Daoy (cell line): ENCODE measurements at places on chromosomes 5 and 9. TPM values are rescaled to one million over a fixed set of nuclear protein-coding genes. Genes with fewer than 3 reads are reported as not detected.
A peak's percentile ranks its signal among the peaks of the same experiment; 100 is the strongest.

The PCDHB2 gene
- total RNA-seq = 12.1 and 22.4 TPM in 2 replicates

GRCh38 chr5:175887463-175887862, 16.1 kb downstream of the CPLX2 start:
- no peak for DNase-seq

DNA sequence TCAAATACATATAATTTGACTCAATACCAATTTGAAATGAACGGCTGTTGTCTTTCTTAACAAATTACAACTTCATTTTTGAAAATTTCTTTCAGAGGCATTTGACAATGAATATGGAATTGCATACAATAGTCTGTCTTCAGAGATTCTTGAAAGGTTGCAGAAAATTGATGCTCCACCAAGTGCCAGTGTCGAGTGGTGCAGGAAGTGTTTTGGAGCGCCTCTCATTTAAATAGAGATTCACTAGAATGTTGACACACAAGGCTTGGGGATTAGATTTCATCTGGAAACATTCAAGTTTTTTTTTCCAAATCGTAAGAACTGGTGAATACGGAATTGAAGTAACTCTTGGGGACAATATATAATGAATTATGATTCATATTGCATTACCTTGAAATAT, 8.1 kb downstream of the RPS6 start:
- no peak for DNase-seq

DNA sequence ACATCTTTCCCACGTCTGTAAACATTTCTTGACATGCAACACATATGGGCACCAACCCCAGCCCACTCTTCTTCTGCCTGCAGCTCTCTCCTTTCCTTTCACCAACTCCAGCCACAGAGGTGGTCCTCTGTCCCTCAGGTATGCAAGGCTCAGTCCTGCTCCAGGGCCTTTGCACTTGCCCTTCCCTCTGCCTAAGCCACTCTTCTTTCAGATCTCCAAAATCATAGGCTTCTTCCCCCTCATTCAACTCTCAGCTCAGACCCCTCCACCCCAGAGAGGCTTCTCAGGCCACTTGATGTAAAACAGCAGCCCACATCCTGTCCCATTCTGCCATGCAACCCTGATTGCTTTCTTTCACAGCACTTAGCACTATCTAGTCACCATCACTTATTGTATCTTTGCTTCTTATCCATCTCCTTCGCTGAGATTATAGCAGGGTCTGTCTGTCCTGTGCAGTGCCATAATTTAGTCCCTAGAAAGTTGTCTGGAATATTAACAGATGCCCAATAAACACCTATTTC, 3.4 kb downstream of the LIFR start:
- DNase-seq = peak; percentile 13
